Fibroblast of upper back skin (primary cell): ENCODE measurements at places on chromosomes 1 and 21.

- no peak for DNase-seq
Measured at GRCh38 chr1:162726555-162726954, 63.9 kb upstream of the HSD17B7 start.

DNA sequence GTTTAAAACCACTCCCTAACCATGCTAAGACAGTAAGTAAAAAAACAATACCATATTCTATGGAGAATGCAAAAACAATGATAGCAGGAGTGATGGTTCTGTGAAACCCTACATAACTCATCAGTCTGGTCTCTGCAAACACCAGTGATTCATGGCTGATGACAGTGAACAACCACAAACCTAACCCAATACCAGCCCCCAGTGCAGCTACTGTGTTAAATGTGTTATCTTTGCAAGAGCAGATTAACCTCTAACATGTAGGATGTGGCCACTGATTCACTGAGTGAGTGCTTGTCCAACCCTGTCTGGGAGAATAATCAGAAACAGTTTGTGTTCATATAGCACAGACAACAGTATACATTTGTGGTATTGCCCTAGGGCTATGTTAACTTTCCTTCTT lies 100.2 kb upstream of the COG2 start:
- peak; percentile 87 for DNase-seq

- DNase-seq, result peak; percentile 74
Measured at GRCh38 chr1:98203466-98203865, 282.6 kb upstream of the DPYD start.

GRCh38 chr1:155608888-155609225 lies 1.2 kb upstream of the MSTO1 start:
- DNase-seq, result no peak

DNA sequence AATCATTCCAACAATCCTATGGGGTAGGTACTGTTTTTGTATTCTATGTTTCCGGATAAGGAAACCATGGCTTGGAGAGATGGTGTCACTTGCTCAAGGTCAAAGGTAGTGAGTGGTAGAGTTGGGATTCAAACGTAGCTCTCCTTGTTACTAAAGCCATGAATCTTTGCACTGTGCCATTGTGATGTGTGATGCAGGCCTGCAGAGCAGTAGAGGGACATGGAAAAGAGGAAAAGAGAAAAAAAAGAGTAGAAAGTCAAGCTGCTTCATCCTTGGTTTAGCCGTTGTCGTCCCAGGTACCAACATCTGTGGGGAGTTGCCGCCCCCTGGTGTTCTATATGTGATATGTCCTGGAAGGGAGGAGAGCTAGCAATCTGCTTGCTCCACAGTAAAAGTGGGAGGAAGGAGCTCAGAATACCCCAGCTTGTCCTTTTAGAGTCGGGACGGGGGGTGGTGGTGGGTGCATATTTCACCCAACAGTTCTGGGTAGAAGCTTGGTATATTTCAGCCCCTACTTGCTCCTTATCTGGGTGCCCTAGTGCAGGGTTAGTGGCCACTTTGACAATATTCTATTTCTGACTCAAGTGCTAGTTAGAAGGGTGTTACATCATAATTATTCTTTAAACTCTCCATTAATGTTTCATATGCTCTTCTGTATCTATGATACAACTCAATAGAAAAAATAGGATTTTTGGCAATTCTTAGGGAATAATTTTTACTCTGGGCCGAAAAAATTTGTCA lies 98.4 kb downstream of the EBNA1BP2 start:
- DNase-seq, result peak; percentile 80

GRCh38 chr1:18077657-18078215 lies 29.9 kb upstream of the IGSF21 start:
- DNase-seq, result no peak

GRCh38 chr1:44934791-44935190 lies 51.6 kb downstream of the EIF2B3 start:
- DNase-seq, result no peak

GRCh38 chr1:169475806-169476387 lies 9.8 kb downstream of the SLC19A2 start:
- no peak for DNase-seq

- DNase-seq, result peak; percentile 70
Measured at GRCh38 chr1:117612517-117613248, 6.8 kb downstream of the TENT5C start.

DNA sequence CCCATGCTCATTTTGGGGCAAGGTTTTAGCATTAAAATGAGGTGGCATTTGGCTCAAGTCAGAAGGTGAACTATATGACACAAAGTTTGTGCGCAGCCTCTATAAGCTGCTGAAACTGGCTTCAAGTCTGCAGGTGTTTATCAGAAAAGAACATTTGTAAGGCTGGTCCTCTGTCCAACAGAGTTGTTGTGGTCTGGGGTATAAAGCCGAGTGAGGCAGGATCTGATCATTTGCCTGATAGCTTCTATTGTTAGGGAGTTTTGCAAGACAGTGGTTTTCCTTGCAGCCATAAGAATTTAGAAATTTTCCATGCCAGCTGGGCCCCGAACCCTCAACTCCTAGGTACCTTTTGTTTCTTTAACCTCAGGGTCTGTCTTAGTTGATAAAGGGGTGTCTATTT lies 130.8 kb downstream of the PGBD5 start:
- no peak for DNase-seq

- DNase-seq, result no peak
Measured at GRCh38 chr1:153404768-153405167, 11.6 kb upstream of the S100A7A start.

DNA sequence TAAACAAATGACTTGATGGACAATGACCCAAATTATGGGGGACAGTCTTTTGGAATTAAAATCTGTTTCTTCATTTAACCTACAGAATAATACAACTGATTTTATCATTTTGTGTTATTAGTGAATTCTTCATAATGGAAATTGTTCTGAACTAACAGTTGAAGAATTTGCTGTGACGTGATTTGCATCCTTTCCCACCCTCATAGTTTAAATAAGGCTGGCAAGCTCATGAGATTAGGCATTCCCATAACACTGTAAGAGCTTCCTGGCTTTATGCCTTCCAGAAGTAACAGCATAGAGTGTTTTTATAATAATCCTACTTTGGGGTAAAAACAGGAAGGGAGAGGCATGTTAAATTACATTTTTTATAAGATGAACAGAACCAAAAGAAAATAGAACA lies 95.7 kb downstream of the ATP6V1G3 start:
- DNase-seq, result peak; percentile 48

GRCh38 chr21:44534688-44535087 lies 5.3 kb downstream of the KRTAP10-1 start:
- DNase-seq, result no peak

- DNase-seq, result no peak
Measured at GRCh38 chr1:15724949-15725880, 10.8 kb upstream of the SLC25A34 start.

DNA sequence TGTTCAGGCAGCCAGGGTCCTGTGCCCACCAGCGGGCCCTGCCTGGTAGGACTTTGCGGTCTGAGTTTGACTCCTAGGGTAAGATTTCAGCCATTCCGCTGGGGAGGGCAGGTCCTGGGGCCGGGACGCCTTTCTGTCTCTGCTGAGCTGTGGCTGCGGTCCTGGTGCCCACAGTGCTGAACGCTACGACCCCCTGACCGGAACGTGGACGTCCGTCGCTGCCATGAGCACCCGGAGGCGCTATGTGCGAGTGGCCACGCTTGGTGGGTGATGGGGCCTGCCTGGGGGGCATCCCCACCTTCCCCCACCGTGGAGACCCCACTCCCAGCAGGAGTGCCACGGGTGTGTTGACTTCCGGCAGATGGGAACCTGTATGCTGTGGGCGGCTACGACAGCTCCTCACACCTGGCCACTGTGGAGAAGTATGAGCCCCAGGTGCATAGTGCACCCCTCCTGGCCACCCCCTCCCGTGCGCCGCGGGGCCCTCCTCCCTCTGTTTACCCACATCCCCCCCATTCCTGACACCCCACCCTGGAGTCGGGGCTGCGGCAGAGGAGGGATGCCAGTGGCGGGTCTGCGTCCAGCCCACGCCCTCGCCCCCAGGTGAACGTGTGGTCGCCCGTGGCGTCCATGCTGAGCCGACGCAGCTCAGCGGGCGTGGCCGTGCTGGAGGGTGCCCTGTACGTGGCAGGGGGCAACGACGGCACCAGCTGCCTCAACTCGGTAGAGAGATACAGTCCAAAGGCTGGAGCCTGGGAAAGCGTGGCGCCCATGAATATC lies 2.3 kb upstream of the PLEKHN1 start:
- no peak for DNase-seq

- no peak for DNase-seq
Measured at GRCh38 chr1:209810783-209811182, 4.8 kb upstream of the IRF6 start.

DNA sequence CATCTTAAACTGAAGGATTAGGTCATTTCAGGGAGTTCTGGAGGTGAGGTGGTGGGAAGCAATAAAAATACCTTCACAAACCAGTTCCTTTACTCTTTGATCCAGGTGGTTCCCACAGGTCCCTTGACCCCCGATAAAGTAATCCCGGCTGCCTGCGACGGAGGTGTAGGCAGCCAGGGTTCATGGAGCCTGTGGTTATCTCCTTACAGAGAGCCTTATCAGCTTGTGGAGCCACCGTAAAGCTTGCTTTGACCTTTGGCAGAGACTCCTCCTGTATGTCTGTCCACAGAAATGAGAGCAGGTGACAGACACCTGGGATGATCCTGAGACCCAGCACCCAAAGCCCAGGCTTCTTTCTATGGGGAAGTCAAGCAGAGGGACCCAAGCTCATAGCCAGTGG lies 243.4 kb downstream of the KIF26B start:
- no peak for DNase-seq

DNA sequence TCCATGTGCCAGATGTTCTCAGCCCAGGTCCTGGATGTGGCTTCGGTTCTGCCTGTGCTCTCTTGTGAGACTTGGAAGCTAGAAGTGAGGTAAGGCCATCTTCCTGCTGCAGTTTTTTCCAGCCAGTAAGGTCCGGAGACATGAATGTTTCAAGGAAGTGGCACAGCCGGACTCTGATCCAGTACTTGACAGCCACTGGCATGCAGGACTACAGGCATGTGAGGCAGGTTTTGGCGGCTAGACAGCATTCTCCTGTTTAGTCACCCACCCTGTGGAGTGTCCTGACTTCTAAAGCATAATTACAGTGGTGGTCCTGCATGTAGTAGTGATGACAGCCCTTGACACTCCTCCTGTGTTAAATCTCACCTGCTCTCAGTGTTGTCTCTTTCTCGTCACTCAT lies 72.3 kb downstream of the TNFSF4 start:
- peak; percentile 20 for DNase-seq

GRCh38 chr1:38938722-38939260 lies 2.8 kb downstream of the RHBDL2 start:
- DNase-seq, result no peak

DNA sequence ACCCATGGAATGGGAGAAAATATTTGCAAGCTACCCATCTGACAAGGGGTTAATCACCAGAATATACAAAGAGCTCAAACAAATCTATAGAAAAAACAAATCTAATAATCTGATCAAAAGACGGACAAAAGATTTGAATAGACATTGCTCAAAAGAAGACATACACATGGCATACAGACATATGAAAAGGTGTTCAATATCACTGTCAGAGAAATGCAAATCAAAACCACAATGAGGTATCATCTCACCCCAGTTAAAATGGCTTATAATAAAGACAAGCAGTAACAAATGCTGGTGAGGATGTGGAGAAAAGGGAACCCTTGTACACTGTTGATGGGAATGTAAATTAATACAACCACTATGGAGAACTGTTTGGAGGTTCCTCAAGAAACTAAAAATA lies 600.9 kb downstream of the SMYD3 start:
- no peak for DNase-seq

GRCh38 chr1:41319807-41320711 lies 41.2 kb upstream of the FOXO6 start:
- DNase-seq, result no peak

DNA sequence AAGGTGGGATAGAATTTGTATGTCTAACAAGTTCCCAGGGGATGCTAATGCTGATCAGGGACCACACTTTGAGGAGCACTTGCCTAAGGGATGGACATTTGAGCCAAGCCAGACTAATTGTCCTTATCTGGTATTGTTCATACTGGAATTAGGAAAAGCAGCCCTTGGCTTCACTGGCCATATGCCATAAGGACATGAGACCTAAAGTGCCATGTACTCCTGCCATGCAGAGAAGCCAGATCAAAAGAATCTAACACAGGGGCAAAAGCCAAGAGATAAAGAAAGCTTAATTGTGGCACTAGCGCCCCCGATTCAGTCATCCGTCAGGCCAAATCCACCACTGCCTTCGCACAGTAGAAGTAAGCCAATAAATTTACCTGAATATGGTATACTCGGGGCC lies 45.7 kb downstream of the RNF11 start:
- DNase-seq, result no peak

- no peak for DNase-seq
Measured at GRCh38 chr1:203168991-203169390, 6.6 kb downstream of the MYBPH start.

GRCh38 chr1:20109223-20109856 lies 10.0 kb downstream of the PLA2G2D start:
- DNase-seq, result no peak

- no peak for DNase-seq
Measured at GRCh38 chr1:56447823-56448222, 131.5 kb downstream of the PLPP3 start.

DNA sequence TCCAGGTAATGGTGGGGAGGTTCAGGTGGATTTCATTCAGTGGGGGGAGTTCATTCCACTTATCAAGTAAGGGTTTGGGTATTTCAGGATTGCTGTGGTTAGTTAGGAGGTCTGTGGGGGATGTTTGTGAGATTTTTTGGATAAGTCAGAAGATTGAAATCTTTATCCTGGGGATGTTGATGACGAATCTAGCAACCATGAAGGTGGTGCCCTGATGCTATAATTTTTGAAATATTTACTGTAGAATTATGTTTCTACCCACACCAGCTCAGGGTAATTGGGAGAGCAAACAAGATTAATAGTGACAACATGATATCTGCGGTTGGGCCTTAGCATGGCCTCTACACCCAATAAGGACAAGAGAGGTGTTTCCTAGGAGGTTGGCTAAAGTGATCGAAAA lies 28.3 kb downstream of the SUCO start:
- peak; percentile 57 for DNase-seq

DNA sequence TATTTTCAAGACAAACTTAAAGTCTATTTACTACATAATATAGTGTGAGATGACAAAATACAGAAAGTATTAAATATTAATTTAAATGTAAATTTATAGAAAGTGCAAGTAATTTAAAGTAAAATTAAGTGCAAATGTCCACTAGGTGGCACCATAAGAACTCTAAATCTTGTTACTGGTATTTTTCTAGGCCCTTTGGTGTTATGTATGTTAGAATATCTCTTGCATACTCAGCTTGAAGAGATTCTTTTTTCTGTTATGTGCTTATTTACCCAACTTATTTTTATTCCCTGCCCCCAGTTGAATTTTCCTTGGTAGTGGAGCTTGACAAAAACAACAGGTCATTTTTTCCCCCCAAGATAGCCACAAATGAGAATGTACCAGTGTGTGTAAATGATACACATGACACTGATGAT lies 71.5 kb downstream of the RPS6KC1 start:
- peak; percentile 47 for DNase-seq
